ENCODE measurements at places on chromosomes 7 and 10.

DNA sequence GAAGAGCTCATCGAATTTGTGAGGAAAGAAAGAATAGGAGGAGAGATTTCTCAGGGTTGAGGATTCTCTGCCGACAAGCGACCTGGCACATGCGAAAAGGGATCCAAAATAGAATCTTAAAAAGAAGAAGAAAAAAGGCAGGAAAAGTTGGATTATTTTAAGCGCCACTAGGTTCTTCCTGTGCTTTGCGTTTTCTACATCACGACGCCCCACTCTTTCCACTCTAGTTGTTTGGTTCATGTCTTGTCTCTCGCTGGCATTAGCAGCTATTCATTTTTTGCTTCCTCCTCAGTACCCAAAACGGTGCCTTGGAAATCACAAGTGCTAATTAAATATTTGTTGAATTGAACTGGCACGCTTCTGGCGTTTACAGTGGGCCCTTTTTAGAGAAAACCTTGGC is 674 bp upstream of the FRA10AC1 start:
- no peak for DNase-seq

DNA sequence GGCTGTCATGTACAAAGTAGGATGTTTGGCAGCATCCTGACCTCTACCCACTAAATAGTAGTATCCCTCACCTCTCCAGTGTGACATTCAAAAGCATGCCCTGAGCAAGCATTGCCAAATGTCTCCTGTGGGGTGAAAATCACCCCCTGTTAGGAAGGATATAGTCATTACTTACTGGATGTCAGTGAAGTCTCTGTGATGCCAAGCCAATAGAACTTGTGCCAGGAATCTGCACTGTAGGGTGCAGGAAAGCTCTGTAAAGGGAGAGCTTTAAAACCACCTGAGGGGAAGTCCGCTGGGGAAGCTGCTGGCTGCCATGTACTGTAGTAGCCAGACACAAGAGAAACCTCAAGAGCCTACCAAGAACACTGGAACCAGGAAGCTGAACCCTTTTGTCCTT is 170.7 kb upstream of the DKK1 start:
- no peak for DNase-seq

- no peak for DNase-seq
These were observed 716.5 kb downstream of the INHBA start for GRCh38 chr7:40986351-40986873.

DNA sequence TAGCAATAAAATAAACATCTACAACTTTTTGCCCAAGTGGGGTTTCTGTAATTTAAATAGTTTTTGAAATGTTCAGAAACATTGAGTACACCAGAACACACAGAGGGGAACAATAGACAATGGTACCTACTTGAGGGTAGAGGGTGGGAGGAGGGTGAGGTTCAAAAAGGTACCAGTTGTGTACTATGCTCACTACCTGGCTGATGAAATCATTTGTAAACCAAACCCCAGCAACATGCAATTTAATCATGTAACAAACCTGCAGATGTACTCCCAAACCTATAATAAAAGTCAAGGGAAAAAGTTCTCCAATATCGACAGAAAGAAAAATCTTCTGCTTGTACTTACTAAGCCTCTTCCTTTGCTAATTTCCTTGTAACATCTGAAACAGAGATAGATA is 4.2 kb upstream of the TES start:
- DNase-seq, result no peak

DNA sequence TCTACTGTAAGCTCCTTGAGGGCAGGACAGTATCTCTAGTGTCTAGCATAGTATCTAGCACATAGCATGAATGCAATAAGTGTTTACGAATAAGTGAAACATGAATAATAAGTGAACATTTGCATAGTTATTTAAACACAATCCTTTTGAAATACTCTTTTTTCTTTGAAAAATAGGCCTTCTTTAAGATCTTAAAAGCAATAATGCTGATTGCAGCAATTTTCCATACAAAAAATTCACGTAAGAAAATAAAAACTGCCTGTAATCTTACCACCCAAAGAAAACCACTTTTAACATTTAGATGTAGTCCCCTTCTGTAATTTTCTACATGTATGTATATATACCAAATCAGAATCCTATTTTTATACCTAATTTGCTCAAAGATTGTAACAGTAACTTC is 162.5 kb upstream of the HPS1 start:
- no peak for DNase-seq

GRCh38 chr10:43801626-43802025 is 152.9 kb upstream of the ZNF32 start:
- no peak for DNase-seq

- DNase-seq, result no peak
These were observed 6.4 kb downstream of the FBH1 start for GRCh38 chr10:5896208-5897052.

- no peak for DNase-seq
These were observed 92.6 kb upstream of the RAB11FIP2 start for GRCh38 chr10:118139321-118139720.

DNA sequence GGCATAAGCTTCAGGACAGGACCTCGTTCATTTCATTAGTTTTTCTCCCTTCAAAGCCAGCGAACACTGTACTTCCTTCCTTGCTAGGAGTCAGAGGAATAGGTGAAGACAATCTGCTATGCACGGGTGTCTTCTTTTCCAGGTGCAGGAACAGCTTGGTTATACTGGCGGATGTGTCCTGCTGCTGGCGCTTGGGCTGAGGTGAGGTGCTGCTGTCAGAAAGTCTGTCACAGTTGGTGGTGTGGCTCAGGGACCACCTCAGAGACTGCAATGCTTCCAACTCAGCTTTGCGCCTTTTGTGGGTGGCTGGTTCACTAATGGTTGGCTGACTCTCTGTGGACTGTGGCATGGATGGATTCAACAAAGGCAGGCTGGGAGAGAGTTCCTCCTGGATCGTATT is 58.3 kb upstream of the UBN2 start:
- DNase-seq, result no peak

GRCh38 chr7:99554939-99555338 is 3.0 kb upstream of the FAM200A start:
- DNase-seq, result no peak
